ENCODE measurements at places on chromosomes 1 and 21.

DNA sequence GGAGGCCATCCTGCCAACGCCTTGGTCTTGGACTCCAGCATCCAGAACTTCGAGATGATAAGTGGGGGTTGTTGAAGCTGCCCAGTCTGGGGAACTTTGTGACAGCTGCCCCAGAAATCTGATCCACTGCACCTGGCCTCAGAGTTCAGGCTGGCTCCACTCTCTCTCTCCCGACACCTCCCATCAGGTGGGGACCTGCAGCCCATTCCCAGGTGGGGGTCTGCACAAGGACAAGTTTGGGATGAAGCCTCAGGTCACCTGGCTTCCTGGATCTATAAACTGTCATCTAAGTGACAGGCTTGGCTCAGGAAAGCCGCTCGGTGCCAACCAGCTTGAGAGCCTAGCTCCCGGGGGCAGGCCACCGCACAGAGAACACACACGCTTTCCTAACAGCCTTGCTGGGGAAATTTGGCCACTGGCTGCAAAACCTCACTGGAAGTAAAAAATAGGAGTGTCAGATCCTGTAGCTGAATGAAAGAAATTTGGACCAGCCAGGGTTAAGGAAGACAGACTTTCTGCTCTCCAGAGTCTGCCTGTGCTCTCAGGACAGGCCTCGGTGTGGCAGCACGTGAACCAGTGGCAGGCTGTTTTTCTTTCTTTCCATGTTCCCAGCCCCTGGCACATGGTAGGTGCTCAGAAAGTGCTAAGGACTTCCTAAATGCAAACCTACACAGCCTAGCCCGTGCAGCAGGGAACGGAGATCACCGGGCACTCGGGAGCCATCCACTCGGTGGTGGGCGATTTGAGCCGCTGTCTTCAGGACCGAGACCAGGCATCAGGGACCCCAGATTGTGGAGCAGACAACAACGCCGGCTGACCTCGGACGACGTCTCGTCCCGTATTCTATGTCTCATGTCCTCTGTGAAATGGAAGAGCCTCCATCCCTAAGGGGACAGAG is 42.6 kb upstream of the LBR start:
- DNase-seq: no peak

- DNase-seq: no peak
Measured at GRCh38 chr1:54854381-54855020, 32.5 kb downstream of the DHCR24 start.

- peak; percentile 4 for DNase-seq
Measured at GRCh38 chr1:212518188-212519054, 85.7 kb downstream of the NENF start.

GRCh38 chr1:2050793-2051682 is 827 bp downstream of the PRKCZ start:
- no peak for DNase-seq

GRCh38 chr1:173475564-173476196 is 1.5 kb upstream of the PRDX6 start:
- DNase-seq: peak; percentile 18

DNA sequence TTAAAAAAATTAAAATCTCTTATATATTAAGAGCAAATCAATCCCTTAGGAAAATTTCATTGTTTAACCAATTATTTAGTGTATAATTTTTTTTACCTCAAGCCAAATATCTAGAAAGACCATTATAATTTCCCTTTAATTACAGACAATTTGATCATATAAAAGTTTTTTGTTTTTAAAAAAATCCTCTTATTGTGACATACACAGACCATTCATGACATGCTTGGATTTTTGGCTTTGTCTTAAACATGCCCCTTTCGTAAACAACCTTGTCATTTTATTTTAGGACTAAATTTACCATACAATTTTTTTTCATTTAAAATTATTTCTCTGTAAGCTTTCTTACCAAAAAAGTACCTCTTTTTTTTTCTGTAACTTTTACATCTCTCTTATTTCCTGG is 14.2 kb upstream of the CYP4B1 start:
- no peak for DNase-seq

- no peak for DNase-seq
Measured at GRCh38 chr1:99173900-99174299, 90.4 kb upstream of the PLPPR4 start.

DNA sequence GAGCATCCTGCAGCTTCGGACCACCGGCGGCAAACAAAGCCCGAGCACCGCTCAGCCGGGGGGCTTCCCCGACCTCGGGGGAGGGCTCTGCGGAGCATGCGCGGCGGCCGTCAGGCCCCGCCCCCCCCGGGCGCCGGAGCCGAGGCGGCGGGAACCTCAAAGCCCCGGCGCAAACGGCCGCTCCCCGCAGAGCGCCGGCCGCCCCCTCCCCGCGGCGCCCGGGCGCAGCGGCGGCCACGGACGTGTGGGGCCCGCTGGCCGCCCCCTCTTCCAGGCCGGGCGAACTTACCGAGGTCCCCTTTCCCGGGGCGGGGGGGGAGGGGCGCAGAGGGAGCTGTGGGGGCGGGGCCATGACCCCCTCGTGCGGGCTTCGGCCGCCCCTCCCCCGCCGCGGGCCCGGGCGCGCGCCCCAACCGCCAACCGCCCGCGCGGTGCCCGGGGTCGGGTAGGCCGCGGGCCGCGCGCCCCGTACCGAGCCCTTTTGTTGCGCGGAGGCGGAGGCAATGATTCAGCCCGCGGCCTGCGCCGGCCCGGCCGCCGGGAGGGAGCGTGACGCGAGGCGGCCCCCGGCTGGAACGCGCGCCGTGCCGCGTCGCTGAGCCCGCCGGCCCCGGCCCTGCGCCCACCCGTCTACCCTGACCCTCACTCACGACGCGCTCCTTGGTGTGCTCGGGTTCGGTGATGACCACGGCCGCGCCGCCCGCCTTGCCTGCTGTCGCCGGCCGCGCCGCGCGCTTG is 1.7 kb downstream of the RCC2 start:
- DNase-seq: no peak

GRCh38 chr1:240652549-240652948 is 40.6 kb upstream of the GREM2 start:
- DNase-seq: no peak

DNA sequence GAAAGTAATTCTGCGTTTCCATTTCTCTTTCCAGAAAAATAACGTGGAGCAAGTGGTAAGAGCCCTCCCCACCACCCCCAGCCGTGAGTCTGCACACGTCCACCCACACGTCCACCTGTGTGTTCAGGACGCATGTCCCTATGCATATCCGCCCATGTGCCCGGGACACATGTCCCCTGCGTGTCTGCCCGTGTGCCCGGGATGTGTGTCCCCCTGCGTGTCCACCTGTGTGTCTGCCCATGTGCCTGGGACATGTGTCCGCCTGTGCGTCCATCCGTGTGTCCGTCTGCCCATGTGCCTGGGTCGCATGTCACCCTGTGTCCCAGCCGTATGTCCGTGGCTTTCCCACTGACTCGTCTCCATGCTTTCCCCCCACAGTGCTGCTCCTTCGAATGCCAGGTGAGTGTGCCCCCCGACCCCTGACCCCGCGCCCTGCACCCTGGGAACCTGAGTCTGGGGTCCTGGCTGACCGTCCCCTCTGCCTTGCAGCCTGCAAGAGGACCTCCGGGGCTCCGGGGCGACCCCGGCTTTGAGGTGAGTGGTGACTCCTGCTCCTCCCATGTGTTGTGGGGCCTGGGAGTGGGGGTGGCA is 5.6 kb downstream of the COL6A1 start:
- DNase-seq: no peak

- DNase-seq: peak; percentile 69
Measured at GRCh38 chr1:41918450-41919043, at the start of gene HIVEP3. Gene HIVEP3 (minus strand): TSS chr1:41918922.

GRCh38 chr1:11858968-11859871 is 475 bp upstream of the NPPB start:
- no peak for DNase-seq

- DNase-seq: no peak
Measured at GRCh38 chr1:117653732-117654492, 48.1 kb downstream of the TENT5C start.

DNA sequence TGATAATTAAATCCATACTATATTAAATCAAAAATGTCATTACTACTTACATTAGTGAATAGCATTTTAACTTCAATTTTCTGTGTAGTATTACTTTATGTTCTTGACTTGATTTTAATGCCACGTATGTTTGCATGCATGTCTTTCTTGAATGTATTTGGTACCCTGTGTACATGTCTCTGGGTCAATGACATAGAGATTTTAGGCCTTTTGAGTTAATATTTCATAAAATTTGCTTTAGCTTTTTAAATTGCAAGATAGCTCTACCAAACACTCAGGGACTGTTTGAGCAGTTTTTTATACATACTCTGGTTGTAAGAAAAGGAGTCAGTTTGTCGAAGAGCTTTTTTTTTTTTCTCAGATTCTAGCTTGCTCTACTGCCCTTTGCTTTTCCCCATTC is 1.5 kb downstream of the MLLT11 start:
- DNase-seq: no peak

GRCh38 chr1:10745886-10746455 is 50.5 kb downstream of the CASZ1 start:
- no peak for DNase-seq

GRCh38 chr1:43835082-43836021 is 98.2 kb upstream of the ARTN start:
- DNase-seq: no peak

All from SHP77 treated with DMSO at 0.1 percent for 48 hours (cell line).